Activated T-cell treated with anti-CD3 and anti-CD28 coated beads for 24 hours (primary cell): ENCODE measurements at places on chromosomes 3 and 15.

- no peak for DNase-seq
These were observed 18.1 kb upstream of the SCN10A start for GRCh38 chr3:38834110-38834509.

DNA sequence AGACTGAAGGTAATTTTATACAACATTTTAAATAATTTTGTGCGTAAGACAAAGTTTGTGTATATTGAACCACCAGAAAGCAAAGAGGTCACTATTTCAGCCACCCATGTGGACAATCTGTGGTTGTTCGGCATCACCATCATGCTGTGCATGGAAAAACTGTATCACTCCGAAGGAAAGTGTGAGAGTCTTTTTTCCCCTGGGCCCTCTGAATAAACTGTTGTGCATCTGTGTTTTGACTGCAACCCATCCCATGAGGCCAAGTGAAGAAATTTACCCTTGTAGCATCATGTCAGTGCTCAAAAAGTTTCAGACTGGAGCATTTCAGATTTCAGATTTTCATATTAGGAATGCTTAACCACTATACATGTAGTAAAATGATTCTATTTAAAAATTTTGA, 85.3 kb downstream of the IMPG2 start:
- no peak for DNase-seq

DNA sequence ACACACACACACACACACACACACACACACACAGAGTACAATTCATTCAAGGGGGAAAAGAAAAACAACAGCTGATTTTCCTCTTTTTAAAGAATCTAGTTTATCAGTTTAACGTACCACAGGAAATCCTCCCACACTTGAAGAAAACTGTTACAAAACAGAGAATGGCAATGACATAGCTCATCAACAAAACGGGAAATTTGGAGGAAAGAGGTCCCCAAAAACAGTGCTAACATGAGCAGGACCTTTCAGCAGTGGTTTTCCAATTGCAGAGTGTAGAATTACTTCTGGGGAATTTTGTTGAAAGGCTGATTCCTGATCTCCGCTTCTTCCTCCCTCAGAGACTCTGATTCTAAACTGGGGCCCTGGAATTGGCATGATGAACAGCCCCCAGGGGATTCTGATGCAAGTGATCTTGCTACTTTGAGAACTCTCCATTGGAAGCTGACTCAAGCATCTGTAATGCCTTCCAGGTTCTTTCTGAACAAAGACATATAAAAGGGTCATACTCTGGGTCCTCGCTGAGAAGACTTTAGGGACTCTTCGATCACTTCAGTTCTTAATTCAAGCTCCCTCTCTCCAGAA, 442.6 kb upstream of the PROK2 start:
- DNase-seq, result no peak

DNA sequence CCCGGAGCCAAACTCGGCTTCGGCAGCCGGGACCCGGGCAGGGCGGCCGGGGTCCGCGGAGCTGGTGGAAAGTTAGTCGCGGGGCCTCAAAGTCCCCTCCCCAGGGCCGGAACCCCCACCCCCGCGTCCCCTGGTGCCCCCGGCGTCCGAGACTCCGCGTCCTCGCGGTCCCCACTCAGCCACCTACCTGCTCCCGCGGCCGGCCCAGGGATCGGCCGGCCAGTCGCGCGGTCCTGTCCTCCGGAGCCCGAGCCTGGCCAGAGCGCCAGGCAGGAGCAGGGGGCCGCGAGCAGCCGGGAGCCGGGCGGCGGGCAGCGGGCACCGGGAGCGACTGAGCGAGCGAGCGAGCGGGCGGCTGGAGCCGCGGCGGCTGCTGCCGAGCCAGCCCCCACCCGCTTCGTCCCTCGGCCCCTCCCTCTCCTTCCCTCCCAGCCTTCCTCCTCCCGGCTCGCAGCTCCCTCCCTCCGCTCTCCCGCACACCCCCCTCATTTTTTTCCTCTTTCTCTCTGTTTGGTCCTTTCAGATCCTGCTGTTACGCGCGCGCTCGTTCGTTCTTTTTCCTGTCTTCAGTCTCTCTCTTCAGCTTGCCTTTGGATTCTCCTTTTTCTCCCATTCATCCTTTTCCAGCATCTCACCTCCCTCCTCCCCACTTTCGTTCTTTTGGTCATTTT, at the start of gene MEGF11:
MEGF11 (minus strand) TSS at position 333 of the 671 bp plus-strand sequence. CDS start 125,347 bp downstream, outside the sequence.
- DNase-seq, result no peak

DNA sequence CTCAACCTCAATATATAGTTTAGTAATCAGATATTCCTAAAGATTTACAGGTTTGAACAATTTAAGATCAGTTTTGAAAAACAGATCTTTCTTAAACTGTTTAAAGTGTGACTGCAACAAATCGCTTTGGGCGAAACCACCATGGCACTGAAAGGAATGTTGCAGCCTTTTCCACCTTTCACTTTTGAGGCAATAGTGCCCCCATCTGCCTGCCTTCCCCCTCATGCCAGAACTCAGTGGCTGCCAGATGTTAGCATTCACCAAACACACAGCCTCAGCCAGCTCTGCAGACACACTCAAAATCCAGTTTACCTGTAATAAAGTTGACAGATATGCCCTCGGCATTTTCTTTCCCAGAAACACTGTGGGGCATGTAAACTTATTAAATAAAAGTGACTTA, 3.3 kb downstream of the LYSMD4 start:
- no peak for DNase-seq

GRCh38 chr3:61877359-61878138, 316.2 kb downstream of the PTPRG start:
- no peak for DNase-seq

DNA sequence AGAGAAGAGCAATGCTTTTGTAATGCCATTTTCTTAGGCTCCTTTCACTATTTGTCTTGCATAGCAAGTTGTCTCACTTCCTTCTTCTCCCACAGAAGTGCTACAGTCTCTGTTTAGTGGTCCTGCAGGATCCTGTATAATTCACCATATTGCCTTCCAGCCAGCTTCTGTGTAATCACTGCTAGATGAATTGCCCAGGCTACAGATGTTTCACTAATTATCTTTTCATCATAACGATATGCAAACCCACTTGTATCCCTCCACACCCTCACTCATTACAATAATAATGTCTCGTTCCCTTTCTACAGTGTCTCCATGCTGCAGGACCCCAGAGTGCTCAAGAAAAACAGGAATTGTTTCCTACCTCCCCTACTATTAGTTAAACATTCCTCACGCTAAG, 402.9 kb downstream of the TBL1XR1 start:
- no peak for DNase-seq

DNA sequence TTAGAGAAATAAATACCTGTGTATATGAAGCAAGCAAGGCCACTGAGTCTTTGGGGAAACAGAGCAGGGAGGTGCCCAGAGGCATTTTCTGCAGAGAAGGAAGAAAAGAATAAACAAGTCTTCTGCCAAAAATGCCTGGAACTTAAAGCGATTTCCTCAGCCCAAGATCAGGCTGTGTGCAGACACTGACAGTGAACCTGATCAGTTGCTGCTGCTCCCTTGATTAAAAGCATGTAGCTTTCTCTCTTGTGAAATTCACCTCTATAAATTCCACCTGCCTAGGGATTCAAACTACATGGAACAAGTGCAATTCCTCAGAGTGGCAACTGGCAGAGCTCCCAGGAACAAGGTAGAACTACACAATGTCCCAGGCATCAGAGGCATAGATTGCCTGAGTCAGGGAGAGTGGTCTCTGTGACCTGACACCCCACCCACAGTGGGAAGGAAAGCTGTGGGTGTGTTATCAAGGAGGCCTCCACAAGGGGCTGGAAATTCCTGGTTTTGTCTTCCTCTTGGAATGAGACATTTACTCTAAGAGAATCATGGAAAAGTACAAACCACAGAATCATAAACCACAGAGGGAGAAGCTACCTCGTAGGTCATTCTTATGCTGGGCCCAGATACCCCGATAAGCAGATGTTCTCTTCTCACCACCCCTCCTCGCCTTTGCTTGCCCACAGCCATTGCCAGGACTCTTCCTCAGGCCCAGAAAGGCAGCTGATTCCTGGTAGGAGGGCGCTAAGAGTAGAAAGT, 1.8 kb upstream of the ZBTB38 start:
- DNase-seq, result no peak

DNA sequence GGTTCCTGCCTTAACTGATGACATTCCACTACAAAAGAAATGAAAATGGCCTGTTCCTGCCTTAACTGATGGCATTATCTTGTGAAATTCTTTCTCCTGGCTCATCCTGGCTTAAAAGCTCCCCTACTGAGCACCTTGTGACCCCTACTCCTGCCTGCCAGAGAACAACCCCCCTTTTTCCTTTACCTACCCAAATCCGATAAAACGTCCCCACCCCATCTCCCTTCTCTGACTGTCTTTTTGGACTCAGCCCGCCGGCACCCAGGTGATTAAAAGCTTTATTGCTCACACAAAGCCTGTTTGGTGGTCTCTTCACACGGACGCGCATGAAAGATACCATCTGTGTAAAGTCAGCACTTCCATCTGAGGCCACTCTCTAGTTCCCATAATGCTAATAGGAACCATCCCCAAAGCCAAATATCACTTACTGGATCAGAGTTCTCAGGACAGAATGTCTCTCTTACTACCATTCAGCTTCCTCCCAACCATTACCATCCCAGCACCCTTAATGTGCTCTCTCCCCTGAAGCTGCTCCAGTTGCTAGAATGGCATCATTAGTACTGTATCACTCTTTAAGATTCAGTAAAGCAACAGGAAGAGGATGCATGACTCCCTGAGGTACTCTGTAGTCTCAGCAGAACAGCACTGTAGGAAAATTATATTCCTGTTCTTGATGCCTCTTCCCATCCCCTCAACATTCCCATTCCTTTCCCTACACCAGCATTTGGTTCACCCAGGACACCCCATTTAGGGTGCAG, 2.3 kb upstream of the HRG start:
- no peak for DNase-seq

DNA sequence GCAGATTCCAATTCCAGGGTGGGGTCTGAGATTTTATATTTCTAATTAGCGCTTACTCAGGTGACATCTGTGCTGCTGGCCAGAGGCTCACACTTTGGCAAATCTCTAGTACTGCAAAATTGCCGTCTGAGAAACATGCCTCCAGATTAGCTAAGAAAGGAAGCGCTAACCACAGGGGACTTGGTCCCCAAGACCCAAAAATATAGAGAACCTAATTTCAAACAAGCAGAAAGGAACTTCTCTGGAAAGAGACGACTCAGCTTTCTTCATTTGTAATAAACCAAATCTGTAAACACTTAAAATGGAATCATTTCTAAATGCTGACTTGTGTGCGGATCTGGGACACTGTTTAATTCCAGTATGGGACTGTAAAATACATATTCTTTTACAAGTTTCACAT, 55.7 kb downstream of the B3GNT5 start:
- DNase-seq, result no peak

GRCh38 chr3:38576526-38577370, 72.7 kb downstream of the SCN5A start:
- DNase-seq, result no peak

- DNase-seq, result no peak
These were observed 414.3 kb downstream of the RBMS3 start for GRCh38 chr3:29695201-29695600.

- no peak for DNase-seq
These were observed 37.1 kb downstream of the ZIC4 start for GRCh38 chr3:147369231-147369630.

DNA sequence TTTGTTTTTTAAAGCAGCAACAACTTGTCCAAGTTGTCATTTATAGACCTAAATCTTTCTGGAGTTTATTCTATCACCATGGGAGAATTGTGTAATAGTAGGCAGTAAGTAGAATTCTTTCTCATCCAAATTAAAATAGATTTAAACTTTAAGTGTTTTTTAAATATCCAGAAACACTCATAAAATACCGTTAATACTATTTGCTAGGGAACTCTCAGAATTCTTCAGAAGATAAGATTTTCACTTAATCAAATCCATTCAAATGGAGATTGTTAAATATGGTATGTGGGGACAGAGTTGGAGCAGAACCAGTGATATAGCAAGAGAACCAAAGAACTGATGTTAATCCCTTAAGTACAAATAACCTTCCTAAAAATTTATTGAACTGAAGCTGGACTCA, 71.0 kb downstream of the ARIH1 start:
- no peak for DNase-seq

- DNase-seq, result no peak
These were observed 34.2 kb downstream of the WNT5A start for GRCh38 chr3:55452886-55453285.

DNA sequence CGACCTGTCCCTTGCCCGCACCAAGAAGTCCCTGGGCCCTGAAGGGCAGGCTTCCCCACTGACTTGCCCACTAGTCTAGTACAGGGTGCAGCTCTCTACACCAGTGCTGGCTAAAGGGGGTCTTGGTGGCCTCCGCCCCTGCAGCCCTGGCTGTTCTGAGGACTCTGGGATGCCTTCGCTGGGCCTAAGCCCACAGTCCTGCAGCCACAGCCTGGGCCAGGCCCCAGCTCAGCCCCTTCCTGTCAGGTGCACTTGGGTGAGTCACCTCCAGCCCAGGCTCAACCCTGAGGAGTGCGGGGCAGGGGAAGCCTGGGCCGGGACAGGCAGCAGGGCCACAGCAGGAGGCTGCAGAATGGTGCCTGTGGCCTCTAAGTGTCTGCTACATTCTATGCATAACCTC, 971 bp downstream of the C3orf22 start:
- no peak for DNase-seq

DNA sequence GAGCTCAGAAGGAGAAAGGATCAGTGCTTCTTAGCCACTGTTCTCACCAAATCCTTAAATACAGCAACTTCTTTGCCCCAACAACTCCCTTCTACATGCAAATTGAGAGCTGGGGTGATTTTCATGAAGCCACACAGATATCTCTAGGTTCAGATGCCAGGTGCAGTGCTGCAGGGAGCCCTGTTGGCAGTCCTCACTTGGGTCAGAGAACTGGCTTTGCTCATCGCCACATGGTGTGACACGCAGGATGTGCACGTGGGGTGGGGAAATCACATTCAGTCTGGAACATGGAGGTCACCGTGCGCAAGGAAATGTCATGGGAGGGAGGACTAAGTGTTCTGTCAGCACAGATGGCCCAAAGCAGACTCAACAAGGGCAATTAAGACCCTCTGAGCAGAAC, 103.8 kb downstream of the WDR76 start:
- DNase-seq, result no peak

GRCh38 chr15:99593070-99593469, 27.3 kb downstream of the MEF2A start:
- DNase-seq, result no peak

GRCh38 chr15:75452865-75453702, 1.6 kb upstream of the SIN3A start:
- peak; percentile 60 for DNase-seq
